Renal cortex interstitium (tissue), 15 donors: ENCODE measurements at places on chromosomes 1 and 21. TPM values are rescaled to one million over a fixed set of nuclear protein-coding genes. Genes with fewer than 3 reads are reported as not detected.

GREM2 gene
- 0.69 TPM for polyA plus RNA-seq

NBPF6 gene
- polyA plus RNA-seq, result not detected

NPL gene
- 8.1 TPM for polyA plus RNA-seq

NCAM2 gene
- 7.0 TPM for polyA plus RNA-seq

LRRC71 gene
- 0.45 TPM for polyA plus RNA-seq

PROK1 gene
- 0.07 TPM for polyA plus RNA-seq

CELA2A gene
- not detected for polyA plus RNA-seq

AVPR1B gene
- 0.79 TPM for polyA plus RNA-seq

DNA sequence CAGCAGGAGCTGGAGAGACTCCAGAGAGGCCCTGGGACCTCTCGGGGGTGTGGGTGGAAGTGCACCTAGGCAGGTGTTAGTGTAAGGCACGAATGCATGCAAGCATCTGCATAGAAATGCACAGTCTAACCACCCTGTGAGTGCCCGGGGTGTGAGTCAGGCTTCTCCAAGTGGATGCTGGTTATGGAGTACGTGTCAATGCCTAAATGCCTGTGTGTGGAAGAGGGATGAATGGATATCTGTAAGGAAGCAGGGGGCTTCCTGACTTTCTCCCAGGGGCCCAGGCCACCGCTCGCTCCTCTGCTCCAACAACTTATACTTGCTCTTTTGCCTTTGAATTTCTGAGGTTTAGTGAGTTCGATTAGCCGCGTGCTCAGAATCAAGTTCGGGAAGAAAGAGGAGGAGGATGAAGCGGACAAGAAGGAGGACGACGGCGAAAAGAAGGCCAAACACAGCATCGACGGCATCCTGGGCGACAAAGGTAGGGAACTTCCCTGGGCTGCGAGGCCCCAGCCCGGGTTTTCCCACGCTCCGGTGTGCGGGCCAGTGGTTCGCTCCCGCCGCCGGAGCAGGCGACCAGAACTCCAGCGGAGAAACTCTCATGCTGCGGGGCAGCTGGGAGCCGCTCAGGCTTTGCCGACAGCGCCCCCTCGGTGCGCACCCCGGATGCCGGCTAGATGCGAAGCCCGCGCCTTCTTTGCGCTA, 5.4 kb downstream of the PAX7 start:
- no peak for DNase-seq

GRCh38 chr21:36021251-36021837, 39.0 kb downstream of the SETD4 start:
- no peak for DNase-seq

GRCh38 chr1:237509748-237510147, 381.0 kb downstream of the ZP4 start:
- DNase-seq, result no peak

GRCh38 chr1:230641346-230641745, 935 bp upstream of the COG2 start:
- DNase-seq, result no peak

GRCh38 chr1:31699341-31699891, 4.4 kb downstream of the COL16A1 start:
- no peak for DNase-seq

- no peak for DNase-seq
These were observed 8.6 kb downstream of the LMOD1 start for GRCh38 chr1:201937624-201938213.

DNA sequence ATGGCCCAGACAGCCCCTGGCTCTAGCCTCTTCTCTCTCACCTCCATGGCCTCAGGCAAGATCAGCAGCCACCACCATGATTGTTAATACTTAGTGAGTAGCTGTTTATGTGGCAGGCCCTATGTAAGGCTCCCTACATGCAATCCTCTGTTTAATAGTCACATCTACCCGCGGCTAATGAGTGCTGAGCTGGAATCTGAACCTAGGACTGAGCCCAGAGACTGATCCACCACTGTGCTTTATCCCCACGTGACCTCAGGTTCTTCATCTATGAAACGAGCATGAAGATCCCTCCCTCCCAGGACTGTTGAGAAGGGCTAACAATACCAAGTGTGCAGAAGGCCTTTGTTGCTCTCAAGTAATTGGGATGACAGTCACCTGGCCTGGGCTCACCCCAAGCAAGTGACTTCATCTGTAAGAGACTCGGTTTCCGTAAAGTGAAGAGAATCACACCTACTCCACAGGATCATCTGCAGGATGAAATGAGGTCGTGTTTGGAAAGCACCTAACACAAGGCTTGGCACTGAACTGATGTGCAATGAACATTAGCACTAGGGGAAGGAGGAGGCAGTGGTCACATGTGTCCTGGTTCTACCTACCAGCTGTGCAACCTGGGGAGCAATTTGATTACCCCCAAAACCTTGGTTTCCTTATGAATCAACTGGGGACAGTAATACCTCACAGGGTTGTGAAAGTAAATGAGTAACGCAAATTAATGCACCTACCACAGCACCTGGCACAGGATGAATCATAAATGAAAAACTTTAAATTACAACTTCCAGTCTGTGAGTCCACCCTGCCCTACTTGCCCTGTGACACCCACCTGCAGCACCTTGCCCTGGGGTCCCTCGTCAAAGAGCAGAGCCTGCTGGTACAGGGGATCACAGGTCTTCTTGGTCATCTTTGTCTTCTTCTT, 37.2 kb downstream of the RIMS3 start:
- no peak for DNase-seq

- DNase-seq, result peak; percentile 83
These were observed 7.5 kb downstream of the SHISA4 start for GRCh38 chr1:201895913-201896807.

- DNase-seq, result peak; percentile 49
These were observed 707 bp upstream of the KLHL21 start for GRCh38 chr1:6603238-6603914.

DNA sequence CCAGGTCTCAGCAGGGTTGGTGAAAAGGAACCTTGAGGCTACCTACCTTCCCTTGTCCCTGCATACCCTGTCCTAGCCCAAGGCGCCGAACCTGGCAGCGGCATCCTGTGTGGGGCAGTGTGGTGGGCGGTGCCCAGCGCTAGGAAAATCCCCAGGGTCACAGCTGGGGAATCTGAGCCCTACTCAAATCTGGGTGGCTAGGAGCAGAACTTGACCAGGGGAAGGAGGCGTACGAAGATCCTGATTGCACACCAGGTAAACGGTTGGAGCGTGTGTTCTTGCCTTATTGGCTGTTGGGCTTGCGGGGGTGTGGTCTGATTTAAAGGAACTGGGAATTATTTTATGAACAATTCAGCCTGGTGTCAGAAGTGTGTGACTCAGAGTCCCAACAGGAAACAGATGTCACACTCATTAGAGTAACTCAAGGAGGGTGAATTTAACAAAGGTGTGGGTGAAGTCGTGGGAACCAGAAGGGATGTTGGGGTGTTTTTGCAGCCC, 118.6 kb downstream of the LRIG2 start:
- DNase-seq, result no peak

- DNase-seq, result no peak
These were observed 178.5 kb upstream of the DEPDC1 start for GRCh38 chr1:68675336-68675735.

DNA sequence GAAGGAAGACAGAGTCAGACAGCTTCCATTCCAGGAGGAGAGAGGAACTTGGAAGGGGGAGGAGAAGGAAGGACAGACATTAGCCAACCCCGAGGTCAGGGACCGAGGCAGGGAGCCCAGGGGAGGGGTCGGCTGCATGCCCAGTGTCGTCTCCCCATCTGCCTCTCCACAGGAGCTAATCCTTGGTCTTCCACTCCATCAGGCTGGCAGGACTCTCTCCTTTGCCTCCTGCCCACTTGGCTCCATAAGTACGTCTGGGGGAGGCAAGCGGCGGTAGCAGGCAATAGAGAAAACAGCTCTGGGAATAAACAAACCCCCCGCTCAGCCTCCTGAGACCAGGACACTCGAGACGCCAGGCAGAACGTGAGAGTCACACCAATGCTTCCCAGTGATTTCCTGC, 71.3 kb downstream of the GRIK3 start:
- DNase-seq, result no peak

- DNase-seq, result no peak
These were observed 443.0 kb upstream of the RUNX1 start for GRCh38 chr21:35491920-35492678.

GRCh38 chr1:214352838-214353237, 71.9 kb downstream of the SMYD2 start:
- DNase-seq, result no peak

DNA sequence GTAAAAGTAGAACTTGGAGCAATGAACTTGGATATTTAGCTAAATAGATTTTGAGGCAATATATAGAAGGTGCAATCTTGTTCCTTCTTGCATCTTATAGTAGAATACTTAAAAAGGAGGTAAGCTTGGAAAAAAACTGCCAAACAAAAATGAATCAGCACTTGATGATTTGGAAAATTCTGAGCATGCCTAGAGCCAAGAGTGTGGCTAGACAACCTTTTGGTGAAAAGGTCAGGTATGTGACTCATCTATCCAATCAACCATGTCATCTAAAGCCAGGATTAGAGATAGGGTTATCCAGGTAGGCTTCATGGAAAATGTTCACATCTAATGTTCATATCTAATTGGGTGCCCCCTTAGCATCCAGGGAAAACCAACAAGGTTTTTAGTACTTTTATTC, 515.0 kb downstream of the COL11A1 start:
- no peak for DNase-seq

DNA sequence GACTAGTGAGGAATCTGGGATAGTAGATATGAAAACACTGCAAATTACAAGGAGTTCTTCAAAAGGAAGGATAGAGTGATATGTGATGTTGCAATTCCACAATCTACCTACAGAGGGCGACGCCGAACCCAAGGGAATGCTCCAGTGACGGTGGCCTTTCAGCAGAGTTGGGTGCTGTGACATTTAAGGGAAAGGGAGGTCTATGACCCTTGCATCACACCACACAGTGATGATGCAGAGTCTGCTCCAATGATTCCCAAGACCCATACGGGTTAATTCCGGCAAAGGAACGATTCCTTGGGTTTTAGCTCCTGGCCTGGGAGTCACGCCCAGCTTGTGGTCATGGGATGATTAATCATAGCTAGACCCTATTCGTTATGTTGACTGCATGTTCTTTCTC, 123.0 kb upstream of the IGSF21 start:
- peak; percentile 3 for DNase-seq

GRCh38 chr1:3292051-3292722, 162.3 kb upstream of the ARHGEF16 start:
- no peak for DNase-seq

GRCh38 chr1:193846876-193847604, 660.6 kb upstream of the B3GALT2 start:
- no peak for DNase-seq

- no peak for DNase-seq
These were observed 6.9 kb upstream of the PIGR start for GRCh38 chr1:206953126-206953525.

DNA sequence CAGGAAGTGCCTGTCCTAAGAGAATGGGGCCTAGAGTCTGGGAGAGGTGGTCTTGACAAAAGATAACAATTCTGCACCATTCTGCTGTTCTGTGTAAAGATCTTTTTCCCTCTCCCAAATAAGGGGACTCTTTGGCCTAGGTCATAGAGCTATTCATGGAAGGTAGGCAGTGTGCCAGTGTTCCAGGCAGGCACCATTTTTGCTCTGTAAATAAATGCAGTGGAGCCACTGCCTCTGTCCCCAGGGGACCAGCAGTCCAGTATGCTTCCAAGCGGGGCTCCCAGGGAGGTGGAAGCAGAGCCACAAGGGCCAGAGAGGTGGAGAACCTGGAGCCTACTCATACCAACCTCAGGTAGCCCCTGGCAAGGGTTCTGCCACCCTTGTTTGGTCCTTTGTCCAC, 25.9 kb downstream of the KCNA2 start:
- DNase-seq, result no peak

DNA sequence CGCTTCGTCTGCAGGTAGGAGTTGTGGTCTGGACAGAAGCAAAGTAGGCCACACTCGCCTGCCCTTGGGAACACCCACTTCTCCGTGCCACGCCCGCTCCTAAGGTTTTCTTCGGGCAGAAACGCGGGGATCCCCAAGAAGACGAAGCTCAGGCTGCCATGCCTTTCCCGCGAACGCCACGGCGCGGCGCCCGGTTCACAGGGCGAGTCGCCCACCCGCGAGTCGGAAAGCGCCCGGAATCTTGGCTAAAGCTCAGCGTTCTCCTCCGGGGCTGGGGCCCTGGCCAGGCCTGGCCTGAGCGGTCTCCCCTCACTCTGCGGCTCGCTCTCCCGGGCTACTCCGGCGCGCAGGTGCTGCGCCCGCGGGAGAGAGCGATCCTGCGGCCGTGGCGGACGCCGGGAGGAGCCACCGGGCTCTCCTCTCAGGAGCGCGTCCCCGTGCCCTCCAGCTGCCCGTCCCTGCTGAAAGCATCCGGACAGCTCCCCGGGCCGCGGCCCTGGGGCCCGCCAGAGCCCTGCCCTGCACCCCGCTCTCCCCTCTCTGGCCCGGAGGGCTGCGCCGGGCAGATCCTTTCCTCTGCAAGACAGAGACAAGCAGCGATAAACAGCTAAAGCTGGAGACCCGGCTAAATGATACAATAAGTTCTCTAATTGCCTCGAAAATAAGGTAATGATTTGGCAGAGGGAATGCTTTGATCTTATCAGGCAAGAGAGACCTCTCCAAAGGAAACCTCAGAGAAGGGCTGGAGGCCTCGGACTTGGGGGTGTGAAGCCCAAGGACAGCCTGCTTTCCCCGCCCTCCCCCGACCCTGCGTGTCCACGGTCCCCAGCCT, 6.7 kb upstream of the WNT2B start:
- DNase-seq, result no peak

DNA sequence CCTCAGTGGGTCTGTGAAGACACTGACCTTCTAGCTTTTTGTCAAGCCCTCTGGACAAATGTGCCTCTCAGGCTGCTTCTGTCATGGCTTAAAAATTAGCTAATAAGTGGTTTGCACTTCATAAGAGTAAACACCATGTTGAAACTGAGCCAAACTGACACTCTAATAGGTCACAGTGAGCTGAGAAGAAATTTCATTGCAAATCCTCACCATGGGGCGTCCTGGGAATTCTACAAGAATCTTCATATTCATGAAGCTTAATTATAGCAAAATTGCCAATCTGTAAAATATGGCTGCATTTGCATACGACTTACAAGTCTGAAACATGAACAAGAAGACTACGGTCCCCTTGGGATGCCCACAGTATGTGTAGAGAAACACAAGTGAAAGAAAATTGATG, 188.6 kb downstream of the DSCAM start:
- DNase-seq, result no peak

DNA sequence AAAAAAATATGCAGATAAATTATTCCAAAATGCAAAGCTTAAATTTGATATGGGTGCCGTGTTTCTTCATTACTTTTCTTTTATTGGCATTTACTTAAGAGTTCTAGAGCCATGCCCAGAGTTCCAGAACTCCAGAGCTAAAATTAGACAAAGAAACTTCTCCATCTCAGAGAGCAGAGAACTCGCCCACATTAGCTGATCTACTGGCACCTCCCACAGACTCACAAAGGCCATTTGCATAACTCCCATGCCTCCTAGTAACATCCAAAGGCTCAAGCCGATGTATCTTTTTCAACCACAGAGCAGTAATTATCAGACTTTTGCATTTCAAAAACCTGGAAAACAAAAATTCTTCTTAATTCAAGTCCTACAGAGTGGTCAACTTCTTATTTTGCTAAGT, 323.8 kb upstream of the ST6GALNAC5 start:
- no peak for DNase-seq

- DNase-seq, result no peak
These were observed 856 bp downstream of the FDPS start for GRCh38 chr1:155309423-155310021.

- no peak for DNase-seq
These were observed 49.7 kb downstream of the SYT6 start for GRCh38 chr1:114103992-114104391.

- no peak for DNase-seq
These were observed 218.7 kb downstream of the FMN2 start for GRCh38 chr1:240310226-240310925.
